ENCODE measurements at places on chromosomes 2 and 18.

DNA sequence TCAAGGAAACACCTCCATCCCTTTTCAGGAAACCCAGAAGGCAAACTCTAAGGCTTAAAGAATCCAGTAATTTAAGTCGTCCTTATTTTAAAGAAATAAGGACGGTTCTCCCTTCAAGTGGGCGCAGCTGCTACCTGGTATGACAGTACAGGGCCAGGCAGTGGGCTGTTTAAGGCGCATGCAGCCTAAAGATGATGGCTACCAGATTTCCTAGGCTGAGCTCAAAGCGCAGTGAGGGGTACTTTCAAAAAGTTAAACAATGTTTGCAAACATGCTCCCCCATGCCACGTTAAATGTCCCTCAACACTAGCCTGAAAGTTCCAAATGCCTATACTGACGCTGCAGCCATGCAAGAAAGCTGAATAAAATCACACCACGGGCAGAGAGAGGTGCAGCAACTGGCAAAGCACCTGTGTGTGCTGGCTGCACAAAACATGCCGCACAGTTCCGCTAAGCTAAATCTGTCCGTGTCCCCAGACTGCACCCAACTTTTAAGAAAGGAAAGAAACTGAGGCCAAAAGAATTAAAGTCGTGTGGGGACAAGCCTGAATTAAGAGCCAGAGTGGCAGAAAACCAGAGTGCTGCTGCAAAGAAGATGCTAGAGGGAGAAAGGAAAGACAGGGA is 583 bp downstream of the HIBCH start:
- DNase-seq, result no peak

DNA sequence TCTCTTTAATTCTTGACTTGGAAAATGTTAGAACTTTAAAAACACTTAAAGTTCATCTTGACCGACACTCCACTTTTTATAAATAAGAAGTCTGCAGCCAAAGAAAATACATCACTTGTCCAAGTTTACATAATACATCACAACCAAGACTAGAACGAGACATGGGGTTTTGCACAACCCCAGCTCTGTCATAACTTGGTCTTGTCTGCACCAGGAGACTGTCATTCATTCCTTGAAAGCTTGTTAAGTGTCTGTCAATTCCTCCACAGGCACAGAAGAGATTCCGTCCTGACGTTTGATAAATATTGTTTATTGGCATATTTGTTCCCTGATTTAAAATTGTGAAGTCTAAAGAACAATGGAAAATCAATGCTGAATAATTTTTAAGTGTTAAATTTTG is 139.5 kb upstream of the SETBP1 start:
- DNase-seq, result no peak

- DNase-seq, result no peak
Measured at GRCh38 chr2:86336675-86337243, 667 bp downstream of the REEP1 start.

GRCh38 chr2:239465017-239466001 is 64.5 kb upstream of the HDAC4 start:
- no peak for DNase-seq

DNA sequence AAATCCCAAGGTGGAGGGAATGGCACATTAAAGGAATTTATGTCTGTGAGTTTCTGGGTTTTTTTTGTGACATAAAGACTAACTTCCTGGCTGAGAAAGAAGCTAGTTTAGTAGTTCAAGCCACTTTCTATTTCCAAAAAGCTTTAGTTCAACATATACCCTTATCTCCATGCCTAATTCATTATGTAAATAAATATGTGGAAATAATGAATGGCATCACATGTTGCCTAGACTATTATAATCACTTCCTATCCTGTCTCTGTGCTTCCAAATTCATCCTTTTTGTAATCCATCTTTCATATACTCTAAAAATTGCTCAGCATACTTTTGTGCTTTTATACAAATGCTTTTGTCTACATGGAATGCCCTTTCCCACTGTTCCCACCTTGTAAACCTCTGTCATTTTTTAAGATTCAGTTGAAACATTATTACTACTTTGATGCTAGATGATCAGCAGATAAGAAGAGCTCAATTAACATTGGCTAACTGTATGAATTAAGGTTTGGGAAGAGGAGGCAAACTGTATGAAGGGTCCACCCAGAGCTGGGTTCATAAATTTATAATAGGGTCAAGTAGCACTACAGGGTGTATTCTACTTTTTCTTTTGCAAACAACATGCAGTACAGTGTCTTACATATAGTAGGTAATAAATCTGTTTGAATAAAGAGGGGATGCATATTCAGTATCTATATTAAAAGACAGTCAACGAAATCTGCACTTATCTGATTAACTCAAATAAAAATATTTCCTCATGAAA is 61.7 kb upstream of the MTIF2 start:
- no peak for DNase-seq

DNA sequence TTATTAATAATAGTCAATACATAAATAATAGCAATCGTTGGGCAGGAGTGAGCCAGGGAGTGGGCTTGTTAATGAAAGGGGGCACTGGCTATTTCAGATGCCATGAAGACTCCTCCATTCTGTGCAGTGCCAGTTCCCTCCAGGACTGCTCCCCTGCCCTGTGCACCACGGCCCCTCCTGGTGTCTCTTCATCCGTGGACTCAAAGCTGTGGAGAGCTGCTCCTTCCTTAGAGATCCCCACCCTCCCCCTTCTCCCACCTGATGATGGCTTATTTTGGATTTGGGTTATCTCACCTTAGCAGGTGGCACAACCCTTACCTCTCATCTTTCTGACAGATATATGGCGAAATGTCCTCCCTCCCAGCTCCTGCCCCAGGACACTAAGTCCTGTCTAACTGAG is 3.1 kb upstream of the CELF4 start:
- DNase-seq, result no peak

DNA sequence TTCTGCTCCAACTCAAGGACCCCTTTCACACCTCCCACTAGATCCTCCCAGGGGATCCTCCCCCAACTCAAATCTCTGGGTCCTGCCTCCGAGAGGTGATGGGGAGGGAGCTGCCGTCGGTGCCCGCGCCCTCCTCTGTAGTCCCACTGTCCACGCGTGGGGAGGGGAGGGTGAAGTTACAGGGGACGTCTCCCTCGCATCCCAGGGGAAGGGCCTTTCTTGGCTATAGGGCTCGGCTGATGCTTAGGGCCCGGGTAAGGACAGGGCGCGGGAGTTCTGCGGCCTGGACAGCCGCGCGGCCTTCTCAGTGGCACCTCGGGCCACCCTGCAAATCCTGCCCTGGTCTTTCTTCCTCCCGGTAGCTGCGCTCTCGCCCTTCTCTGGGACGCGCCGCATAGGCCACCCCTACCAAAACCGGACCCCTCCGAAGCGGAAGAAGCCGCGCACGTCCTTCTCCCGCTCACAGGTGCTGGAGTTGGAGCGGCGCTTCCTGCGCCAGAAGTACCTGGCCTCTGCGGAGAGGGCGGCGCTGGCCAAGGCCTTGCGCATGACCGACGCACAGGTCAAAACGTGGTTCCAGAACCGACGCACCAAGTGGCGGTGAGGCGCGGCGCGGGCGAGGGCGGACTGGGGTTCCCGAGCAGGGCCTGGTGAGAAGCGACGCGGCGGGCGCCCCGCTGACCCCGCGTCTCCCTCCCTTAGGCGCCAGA is 1.2 kb downstream of the TLX2 start:
- DNase-seq, result no peak

- no peak for DNase-seq
Measured at GRCh38 chr2:149595056-149595963, 7.7 kb upstream of the MMADHC start.

DNA sequence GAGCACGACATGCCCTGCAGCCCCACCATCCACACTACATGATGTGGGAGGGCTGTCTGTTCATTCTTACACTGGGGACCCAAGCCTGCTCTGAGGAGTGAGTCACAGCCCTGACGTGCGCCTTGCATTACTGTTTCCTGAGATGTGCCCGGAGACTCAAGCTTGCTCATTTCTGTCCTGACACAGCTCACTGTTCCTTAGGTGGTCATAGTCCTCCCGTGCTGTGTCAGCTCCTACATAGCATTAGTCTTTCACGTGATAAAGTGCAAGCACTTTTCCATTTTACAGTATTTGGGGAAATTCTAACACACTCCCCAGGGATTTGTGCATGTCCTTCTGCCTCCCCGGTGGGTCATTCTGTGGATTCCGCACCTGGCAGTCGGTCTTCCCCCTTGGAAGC is 46.2 kb upstream of the TRIM43B start:
- DNase-seq, result no peak

Measured in activated CD8-positive, alpha-beta memory T cell treated with anti-CD3 and anti-CD28 coated beads for 48 hours (primary cell).